Esophagus squamous epithelium (tissue), 5 donors: ENCODE measurements at places on chromosomes 12 and 14. TPM values are rescaled to one million over a fixed set of nuclear protein-coding genes. Genes with fewer than 3 reads are reported as not detected.

Gene SCARB1
- total RNA-seq = 9.2 TPM

Gene BTBD6
- total RNA-seq = 45.6 TPM

Gene SLC25A21
- total RNA-seq = 1.1 TPM

Gene ACYP1
- total RNA-seq = 11.0 TPM

Gene GPR84
- not detected for total RNA-seq

Gene CELA1
- not detected for total RNA-seq

Gene RIMBP2
- total RNA-seq = 0.08 TPM

Gene GALNT8
- 0.38 TPM for total RNA-seq

Gene USP15
- total RNA-seq = 26.4 TPM

Gene MIPOL1
- total RNA-seq = 4.9 TPM

Gene TSPAN19
- total RNA-seq = not detected

Gene TAS2R30
- 5.7 TPM for total RNA-seq

Gene GCH1
- total RNA-seq = 16.6 TPM

Gene RBM19
- total RNA-seq = 32.8 TPM

Gene EML5
- 0.82 TPM for total RNA-seq

Gene CLEC1A
- 0.76 TPM for total RNA-seq

Gene HSP90B1
- 213 TPM for total RNA-seq

Gene RNASE1
- 13.8 TPM for total RNA-seq

Gene CD4
- total RNA-seq = 11.8 TPM

Gene OR6C70
- total RNA-seq = not detected

Gene IGF1
- total RNA-seq = 0.23 TPM

Gene KLRC4
- 1.0 TPM for total RNA-seq

Gene RPS6KA5
- 8.7 TPM for total RNA-seq

Gene GPRC5D
- total RNA-seq = not detected

Gene LRP1-AS
- total RNA-seq = not detected

Gene PTPRR
- not detected for total RNA-seq

Gene KITLG
- total RNA-seq = 3.9 TPM

Gene RTN1
- 1.6 TPM for total RNA-seq

Gene DHRS2
- total RNA-seq = 0.31 TPM

Gene KRT78
- total RNA-seq = 207 TPM

Gene ASB2
- 0.83 TPM for total RNA-seq

Gene MYF5
- not detected for total RNA-seq

Gene CCDC177
- not detected for total RNA-seq

Gene BEGAIN
- total RNA-seq = 1.5 TPM

Gene PRKD1
- 0.30 TPM for total RNA-seq

Gene IFNG-AS1
- total RNA-seq = 0.57 TPM

Gene BATF
- total RNA-seq = 7.6 TPM

Gene ACTR6
- total RNA-seq = 17.0 TPM

Gene SMIM41
- not detected for total RNA-seq

Gene TCL1B
- total RNA-seq = not detected

Gene SIX1
- total RNA-seq = 0.23 TPM

Gene RAD9B
- 0.40 TPM for total RNA-seq

Gene TAS2R9
- not detected for total RNA-seq

Gene TMPRSS12
- not detected for total RNA-seq

Gene ZNF891
- 1.1 TPM for total RNA-seq

Gene CYP46A1
- total RNA-seq = not detected

Gene MYH7
- not detected for total RNA-seq

Gene TMEM117
- 26.7 TPM for total RNA-seq

Gene CCDC59
- total RNA-seq = 54.6 TPM

Gene RPGRIP1
- not detected for total RNA-seq

Gene PLEKHD1
- total RNA-seq = 0.19 TPM

Gene NYNRIN
- total RNA-seq = 10.7 TPM

Gene PLA2G1B
- total RNA-seq = not detected

Gene SPIC
- not detected for total RNA-seq

Gene OTX2
- not detected for total RNA-seq

Gene GAPDH
- 4,140 TPM for total RNA-seq

Gene KRT72
- not detected for total RNA-seq

Gene EGLN3
- total RNA-seq = 29.0 TPM

Gene SERPINA3
- 10.6 TPM for total RNA-seq

Gene LMNTD1
- not detected for total RNA-seq
